ENCODE measurements at places on chromosomes 4 and X.

- no peak for DNase-seq
Measured at GRCh38 chr4:67380154-67380553, 165.1 kb downstream of the CENPC start.

GRCh38 chrX:49172280-49172780 lies 632 bp downstream of the PLP2 start:
- peak; percentile 5 for DNase-seq

- DNase-seq = no peak
Measured at GRCh38 chr4:136203199-136203598, 1329.1 kb downstream of the PCDH18 start.

DNA sequence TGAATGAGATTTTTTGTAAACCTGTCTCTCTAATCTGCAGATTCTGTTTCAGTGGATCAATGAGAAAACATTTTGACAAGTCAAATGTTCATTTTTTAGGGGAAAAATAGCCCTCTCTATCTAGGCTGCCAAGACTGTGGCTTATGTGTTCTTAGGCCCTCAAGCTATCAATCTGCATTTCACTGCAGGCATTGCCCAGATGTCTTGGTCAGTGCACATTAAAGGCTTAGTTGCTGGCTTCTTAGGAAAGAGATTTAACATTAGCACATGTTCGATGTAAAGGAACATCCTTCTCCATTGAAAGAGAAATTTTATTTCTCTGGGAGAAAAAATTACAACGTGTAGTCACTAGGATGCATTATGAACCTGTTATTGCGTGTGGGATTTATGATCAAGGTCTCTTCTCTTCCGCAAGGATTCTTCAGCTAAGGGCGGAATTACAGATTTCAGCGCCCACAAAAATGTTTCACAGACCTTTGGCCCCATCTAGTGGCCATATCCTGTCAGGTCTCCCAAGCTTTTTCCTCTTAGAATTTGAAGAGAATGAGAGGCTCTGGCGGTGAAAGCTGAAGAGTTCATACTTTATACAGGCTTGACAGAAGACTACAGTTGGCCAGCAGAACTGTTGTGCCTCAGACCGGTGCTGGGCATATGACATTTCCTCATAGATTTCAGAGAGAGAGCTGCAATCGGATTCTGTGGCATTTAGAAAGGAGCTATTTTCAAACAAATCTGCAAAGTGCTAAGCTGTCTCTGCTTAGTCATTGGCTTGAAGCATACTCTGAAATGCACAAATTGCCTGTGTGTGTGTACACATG lies 144.6 kb upstream of the NOCT start:
- DNase-seq = no peak

- DNase-seq = no peak
Measured at GRCh38 chr4:4856071-4857000, 3.1 kb upstream of the MSX1 start.

DNA sequence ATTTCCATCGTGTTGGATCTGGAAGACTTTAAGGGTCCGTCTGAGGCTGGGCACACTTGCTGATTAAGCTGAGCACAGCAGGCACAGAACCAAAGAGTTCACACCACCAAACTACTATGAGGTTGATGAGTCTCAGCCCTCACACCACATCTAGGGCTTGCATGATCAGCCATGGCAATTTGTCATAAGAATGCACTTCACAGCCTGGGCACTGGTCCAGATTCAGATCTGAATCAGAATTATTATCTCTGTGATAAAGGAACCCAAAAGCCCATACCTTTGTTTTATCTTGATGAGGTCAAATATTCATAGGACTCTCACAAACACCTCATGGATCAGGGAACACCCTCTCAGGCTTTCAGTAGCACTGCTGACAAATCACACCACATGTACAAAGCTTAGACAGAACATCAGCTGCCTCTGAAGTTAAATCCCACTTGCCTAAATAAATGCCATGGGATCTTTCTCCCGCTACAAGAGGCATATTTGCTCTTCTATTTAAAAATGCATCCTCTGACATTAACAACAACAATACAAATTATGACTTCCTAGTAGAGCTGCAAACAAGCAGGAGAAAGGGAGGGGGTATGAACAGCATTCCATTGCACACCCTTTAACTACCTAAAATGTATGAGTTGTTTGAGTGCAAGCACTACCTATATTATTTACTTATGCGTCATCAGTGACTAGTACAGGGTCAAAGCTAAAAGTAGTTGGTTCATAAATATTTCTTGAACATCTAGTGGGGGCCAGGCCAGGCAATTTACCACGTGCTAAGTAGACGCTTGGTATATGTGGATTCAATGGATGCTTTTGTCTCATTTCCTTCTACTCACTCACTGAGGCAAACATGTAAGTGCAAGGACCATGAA lies 186.3 kb upstream of the FGF13 start:
- DNase-seq = no peak

DNA sequence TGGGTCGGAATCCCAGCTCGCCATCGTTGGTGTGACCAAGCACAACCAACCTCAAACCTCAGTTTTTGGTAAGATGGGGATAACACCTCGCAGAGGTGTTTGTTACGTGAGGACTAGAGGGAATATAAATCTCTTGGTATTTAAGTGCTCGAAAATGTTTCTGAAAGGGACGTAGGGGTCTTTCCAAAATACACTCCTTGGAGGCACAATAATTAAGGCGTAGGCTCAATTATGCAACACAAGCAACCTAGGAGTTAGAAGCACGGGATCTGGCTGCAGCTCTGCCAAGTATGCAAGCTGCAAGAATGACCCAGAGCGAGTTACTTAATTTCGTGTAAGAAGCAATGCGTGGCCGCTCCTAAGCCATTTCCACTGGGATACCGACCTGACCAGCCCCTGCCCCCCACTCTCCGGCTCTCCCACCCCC lies 552 bp downstream of the ADH5 start:
- DNase-seq = no peak

DNA sequence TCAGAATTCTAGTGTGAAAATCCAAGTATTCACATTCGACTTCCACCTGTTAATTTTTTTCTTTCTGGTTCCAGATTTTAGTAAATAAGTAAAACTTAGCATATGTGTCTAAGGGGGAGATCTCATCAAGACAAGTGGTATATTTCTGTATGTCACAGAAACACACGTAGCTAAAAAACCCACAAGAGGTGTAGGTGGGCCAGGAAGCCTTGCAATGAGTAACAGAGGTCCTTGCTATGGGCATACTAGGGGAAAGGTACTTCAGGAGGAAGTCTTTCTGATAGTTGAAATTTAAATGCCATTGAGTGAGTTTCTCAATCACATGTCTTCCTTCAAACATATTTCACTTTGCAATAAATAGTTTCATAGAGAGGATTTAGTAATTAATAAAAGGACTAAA lies 315.8 kb downstream of the MID1IP1 start:
- no peak for DNase-seq

DNA sequence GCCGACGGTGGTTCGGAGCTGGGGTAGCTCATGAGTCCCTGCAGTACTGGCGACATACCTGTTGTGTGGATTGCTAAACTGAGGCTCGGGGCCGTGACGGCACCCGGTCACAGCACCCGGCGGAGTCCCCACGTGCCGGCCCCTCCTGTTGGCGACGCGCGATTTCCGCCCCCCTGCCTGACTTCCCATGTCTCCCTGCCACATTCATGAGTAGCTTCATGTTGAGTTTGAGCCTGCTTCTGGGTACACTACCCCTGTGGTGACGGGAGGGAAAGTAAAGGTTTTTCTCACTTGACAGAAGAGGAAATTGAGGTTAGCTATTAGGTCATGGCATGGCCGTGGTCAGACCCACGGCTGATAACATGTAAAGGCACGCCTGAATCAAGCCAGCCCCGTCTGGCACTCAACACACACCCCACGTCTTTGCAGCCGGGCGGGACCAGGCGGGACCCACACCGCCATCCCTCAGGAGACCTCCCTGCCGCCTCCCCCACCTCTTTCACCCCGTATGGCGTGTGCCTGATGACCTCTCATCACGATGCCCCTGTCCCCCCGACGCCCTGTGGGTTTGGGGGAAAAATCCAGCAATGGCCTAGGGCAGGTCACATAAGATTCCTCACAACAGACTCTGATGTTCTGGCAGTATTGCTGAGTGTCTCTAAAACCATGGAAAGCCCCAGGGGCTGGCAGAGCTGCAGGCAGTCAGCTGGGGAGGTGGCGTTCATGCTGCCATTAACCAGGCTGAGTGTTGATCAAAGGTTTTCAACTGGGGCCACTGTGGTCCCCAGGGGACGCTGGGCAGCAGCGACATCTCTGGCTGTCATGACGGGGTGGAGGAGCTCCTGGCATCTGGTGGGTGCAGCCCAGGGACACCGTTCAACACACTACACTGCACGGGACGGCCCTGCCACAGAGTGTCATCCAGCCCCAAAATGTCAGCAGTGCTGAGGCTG lies 29.2 kb downstream of the P2RY8 start:
- no peak for DNase-seq

DNA sequence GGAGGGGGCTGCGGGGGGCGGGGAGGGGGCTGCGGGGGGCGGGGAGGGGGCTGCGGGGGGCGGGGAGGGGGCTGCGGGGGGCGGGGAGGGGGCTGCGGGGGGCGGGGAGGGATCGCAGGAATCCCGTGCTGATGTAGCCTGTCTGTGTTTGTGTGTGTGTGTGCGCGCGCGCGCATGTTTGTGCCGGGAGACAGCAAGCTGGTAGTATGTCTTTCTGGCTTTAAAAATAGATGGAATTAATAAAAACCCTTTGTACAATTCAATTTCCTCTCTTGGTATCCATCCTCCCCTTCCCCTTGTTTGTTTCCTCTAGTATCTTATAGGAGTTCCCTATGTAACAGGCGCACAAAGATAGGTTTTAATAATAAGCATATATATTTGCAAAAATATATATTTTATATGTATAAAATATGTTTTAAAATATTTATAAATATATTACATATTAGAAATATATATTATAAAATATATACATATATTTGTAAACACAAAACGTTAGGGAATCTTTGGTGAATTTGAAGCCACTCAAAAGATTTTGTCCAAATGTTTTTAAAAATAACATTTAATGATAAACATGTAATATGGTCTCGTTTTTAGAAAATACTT lies 782 bp downstream of the ARHGAP24 start:
- DNase-seq = no peak

GRCh38 chr4:69058410-69059059 lies 37.7 kb upstream of the UGT2B7 start:
- no peak for DNase-seq

DNA sequence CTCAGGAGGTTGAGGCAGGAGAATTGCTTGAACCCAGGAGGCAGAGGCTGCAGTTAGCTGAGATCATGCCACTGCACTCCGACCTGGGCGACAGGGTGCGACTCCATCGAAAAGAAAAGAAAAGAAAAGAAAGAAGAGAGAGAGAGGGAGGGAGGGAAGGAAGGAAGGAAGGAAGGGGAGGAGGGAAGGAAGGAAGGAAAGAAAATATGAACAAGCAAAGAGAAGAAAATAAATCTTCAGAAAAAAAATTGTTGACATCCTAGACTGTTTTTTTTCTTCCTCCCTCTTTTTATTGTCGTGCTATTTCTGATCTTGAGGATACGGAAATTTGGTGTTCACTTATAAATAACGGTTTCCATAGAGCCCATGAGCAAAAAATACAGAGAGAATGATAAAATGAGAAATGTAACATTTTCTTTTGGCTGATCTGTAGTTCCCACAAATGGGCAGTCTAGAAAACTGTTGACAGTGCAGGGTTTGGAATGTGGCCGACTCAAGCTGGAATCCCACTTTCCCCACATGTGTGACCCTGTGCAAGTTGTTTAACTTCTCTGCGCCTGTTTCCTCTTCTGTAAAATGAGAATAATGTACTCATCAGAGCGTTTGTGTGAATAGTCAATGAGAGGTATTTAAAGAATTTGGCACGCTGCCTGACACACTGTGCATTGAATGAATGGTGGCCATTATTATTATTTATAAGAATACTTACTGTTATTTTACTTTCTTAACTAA lies 19.4 kb downstream of the SORBS2 start:
- DNase-seq = no peak

DNA sequence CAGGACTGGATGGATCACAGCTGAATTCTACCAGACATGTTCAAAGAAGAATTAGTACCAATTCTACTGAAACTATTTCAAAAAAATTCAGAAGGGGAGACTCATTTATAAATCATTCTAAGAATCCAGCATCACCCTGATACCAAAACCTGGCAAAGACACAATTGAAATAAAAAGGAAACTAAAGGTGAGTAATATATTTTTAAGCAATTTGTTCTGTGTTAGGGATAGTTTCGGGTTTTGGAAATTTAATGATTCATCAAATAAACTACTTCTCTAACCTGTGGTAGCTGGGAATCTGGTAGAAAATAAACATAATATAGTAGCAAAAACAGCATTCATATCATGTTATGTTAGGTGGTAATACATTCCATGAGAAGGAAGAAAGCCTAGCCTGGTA lies 662.2 kb upstream of the BOD1L1 start:
- no peak for DNase-seq

GRCh38 chr4:61293707-61294400 lies 93.7 kb downstream of the ADGRL3 start:
- no peak for DNase-seq

DNA sequence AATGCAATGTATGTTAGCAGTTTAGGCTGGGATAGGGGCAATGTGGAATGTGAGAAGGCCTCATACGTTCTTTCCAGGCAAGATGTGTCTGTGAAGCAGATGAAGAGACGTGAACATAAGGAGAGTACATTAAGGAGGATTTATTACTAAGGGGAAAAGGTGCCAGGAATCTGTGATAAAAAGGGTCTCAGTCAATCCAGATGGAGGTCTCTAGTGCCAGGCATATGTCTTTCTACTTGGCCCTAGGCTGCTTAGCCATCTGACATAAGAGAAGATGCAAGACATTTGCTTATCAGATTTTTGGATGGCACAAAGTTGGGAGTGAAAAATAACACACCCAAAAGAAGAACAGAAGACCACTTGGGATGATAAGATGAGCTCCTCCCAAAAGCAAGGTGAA lies 93.0 kb upstream of the PRKG2 start:
- no peak for DNase-seq

DNA sequence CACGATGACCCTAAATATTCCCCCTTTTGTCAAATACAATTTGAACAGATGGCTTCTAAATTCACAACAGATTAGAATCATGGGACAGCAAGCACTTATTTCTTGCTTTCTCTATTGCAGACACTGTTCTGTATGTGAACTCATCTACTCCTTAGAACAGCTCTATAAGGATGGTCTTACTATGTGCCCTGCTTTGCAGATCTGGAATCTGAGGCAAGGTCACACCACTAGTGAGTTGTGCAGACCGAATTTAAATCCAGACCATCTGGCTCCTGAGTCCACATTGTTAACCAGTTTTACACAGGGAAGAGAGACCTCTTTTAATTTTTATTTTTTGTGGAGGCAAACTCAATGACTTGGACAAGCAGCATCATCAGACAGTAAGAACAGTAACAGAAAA lies 50.2 kb downstream of the GPRIN3 start:
- DNase-seq = no peak

DNA sequence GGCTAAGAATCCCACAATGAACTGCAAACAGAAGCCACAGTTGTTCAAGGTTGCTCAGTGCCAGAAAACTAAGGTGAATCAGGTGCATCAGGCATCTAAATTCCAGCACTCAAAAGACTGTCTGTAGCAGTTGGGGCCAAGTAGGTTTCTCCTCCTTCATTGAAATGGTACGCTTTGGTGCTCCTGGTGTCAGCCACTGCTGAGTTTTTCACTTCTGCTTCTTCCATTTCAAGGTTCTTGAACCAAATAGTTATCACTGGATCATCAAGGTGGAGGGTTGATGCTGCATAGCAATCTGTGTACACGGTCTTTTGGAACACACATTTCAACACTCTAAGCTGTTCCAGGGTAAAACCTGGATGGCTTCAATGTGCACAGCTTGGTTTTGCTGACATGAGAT lies 74.4 kb downstream of the TMA16 start:
- no peak for DNase-seq
